CD8-positive, alpha-beta memory T cell (primary cell): ENCODE measurements at places on chromosomes 16 and 17. TPM values are rescaled to one million over a fixed set of nuclear protein-coding genes. Genes with fewer than 3 reads are reported as not detected.

GRCh38 chr17:48194097-48194550 is 86.6 kb downstream of the SNX11 start:
- DNase-seq: no peak

DNA sequence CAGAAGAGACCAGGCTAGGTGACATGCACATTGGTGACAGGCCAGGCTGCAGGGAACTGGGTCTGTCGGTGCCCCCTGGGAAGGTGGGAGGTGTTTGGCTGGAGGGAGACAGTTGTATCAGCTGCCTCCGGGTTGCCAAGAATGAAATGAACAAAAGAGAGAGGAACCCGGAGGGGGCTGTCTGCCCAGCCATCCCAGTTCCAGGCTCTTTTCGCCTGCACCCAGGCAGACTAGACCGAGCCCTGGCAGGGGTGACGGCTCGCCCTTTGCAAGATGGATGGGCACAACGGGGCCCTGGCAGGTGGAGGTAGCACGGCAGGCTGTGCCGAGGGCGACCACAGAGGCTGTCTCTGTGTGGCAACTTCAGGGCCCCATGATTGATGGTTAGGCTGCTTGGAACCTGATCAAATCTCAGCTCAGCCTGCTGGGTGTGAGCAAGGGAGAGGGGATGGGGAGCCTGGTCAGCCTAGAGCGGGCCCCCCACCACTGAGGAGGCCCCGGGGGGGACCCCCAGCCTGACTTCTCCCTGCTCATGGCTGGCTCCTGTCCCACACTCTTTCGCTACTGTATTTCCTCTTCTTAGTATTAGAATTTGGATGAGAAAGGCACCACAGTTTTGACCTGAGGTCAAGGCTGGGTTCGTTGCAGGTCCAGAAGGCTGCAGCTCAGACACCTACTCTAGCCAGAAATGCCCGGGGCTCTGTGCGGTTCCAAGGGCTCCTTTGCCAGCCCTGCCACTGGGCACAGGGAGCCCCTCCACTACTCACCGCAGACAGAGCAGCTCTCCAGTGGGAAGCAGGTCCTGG is 118.9 kb upstream of the CHMP6 start:
- no peak for DNase-seq

GRCh38 chr16:24396350-24397271 is 140.5 kb downstream of the CACNG3 start:
- no peak for DNase-seq

Gene CCNF
- total RNA-seq: 30.8 TPM

Gene CCL1
- total RNA-seq: 55.3 TPM
